ENCODE measurements at places on chromosomes 12 and 14.

DNA sequence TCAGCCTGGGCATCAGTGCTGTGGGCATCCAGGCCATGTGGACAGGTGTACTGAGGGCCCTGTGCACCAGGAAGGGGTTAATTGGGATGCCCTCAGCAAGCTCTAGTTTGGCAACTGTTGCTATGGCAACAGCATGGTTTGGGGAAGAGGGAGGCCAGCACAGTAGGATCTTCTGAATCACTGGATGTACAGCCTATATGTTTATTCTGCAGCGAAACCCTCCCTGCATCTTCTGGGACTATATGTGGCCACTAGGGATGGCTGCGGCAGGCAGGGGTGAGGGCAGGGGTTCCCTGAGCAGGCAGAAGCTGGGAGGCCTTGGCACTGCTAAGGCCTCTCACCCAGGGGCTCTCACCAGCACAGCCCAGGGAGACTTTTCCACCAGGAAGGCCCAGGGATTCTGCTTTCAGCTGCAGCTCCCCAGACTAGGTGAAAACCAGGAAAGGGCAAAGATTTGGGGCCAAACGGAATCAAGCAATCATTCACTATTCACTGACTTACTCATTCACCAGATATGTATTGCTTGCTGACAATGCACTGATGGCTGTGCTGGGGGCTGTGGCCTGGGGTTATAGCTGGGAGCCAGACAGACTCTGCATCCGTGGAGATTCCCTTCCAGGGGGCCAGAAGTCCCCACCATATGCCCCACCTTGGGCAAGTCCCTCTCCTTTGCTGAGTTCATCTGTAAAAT lies 42.8 kb downstream of the IRF2BPL start:
- DNase-seq: no peak

GRCh38 chr14:76245097-76245496 lies 93.4 kb downstream of the GPATCH2L start:
- no peak for DNase-seq

DNA sequence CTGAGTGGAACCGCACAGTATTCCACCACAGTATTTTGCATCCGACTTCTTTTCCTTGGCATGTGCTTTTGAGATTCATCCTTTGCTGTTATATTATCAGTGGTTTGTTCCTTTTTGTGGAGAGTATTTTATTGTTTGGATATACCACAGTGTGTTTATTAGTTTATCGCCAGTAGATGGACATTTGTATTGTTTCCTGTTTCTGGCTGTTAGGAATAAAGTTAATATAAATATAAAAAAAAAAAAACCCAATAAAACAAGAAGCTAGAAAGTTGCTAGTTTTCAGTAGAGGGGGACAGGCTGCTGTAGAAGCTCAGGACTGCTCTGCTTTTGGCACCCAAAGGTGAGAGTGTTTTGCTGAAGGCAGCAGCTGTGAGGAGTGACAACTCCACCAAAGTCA lies 62.0 kb upstream of the EEA1 start:
- DNase-seq: no peak

- no peak for DNase-seq
These were observed 50.2 kb downstream of the TPCN1 start for GRCh38 chr12:113271466-113271852.

DNA sequence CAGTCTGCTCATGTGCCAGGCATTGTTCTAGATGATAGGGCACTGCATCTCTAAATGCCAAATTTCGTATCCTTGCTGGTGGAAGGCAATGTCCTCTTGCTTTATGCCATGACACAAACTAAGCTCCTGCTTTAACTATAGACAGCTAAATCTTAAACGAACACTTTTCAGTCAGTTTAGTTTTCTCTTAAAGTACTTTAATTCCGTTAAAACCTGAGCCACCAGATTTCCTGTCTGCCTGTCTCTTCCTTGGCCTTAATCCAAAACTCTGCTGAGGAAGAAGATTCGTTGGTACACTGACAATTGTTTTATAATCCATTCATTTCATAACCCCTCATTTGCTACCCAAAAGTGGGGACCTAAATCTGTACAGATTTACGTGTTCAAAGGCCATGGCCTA lies 194.4 kb upstream of the BCL2L14 start:
- no peak for DNase-seq

DNA sequence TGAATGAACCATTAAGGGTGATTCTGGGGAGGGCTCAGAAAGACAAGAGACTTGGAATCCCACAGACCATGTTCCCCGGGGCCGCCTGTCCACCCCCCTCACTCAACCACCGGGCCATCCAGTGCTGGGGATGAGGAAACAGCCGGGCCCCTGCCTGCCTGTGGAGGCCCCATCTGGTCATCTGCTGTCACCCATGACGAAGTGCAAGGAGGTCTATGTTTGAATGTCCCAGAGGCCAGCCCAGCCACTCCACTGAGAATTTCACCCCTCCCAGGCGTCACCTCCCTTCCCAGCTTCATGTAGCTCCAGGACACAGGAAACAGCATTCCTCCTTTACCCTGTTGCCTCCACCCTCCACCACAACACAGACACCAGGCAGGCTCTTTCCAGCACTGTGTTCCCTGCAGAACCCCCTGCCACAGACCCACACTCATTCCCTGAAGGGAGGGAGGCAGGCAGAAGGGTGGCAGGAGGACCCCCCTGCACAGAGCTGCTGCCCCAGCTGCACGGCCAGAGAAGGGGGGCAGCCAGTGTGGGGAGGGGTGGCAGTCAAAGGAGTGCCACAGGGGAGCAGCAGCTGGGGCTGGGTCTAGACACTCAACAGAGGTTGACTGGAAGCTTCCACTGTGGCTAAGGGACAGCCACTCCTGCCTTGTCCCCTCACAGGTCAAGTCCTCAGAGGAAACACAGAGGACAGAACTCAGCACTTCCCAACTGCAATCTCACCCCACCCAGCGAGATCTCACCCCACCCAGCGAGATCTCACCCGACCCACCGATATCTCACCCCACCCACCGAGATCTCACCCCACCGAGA lies 50.3 kb upstream of the PPP2R5C start:
- no peak for DNase-seq

- DNase-seq: peak; percentile 74
These were observed 385.9 kb downstream of the BMP4 start for GRCh38 chr14:53570411-53571387.

- DNase-seq: no peak
These were observed 60.0 kb upstream of the FBXO33 start for GRCh38 chr14:39492267-39492666.

- DNase-seq: no peak
These were observed 29.3 kb downstream of the P2RX2 start for GRCh38 chr12:132647858-132648257.

GRCh38 chr12:96034621-96035282 lies 635 bp downstream of the LTA4H start:
- no peak for DNase-seq

GRCh38 chr12:53950437-53950773 lies 4.3 kb upstream of the HOXC12 start:
- DNase-seq: no peak

- DNase-seq: no peak
These were observed 14.8 kb upstream of the RIC8B start for GRCh38 chr12:106759526-106760183.

- DNase-seq: peak; percentile 27
These were observed 510 bp downstream of the ARID2 start for GRCh38 chr12:45730084-45730347.

DNA sequence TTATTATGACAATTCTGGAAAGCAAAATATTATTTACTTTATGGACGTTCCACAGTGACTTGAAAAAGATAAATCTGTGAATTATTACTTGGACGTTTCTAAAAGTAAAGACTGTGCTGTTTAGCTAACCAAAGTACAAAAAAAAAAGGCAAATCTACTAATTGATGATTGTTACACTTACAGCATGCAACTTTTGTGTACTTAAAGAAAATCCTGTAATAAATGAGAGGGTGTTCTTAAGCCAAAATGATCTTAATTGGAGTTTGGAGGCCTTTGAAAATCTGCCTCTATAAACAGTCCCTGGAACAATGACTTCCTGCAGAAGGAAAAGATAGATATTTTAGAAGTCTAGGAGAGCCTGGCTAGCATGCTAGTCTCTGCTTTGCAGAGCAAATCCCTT lies 434.0 kb upstream of the SYT1 start:
- no peak for DNase-seq

DNA sequence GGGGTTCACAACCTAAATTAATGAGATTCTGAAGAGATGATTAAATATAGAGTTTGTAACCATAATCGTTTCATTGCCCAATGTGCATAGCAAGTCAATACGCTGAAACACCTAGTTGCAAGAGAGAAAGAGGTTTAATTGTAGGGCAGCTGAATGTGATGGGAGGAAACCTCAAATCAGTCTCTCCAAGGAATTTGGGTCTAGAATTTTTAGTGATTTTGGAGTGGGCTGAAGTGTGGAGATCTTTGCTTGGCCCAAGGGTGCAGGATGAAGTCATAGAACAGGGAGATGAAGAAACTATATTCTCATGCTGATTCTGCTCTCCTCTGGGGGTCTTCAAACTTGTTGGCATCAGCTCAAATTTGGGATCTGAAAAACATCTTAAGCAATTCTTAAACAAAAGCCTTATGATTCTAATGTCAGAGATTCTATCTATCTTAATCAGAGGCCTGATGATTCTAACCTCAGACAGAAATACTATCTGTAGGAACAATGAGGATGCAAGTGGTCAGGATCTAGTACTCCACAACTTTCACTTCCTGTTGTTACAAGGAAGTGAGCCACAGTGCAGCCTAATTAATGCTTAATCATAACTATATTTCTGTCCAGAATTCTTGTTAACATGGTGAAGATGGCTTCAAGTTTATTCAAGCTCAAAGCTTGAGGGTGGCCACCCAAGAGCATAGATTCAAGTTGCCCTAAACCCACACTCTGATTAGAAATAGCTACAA lies 80.2 kb upstream of the FUT8 start:
- no peak for DNase-seq

GRCh38 chr12:1835211-1836131 lies 15.1 kb downstream of the LRTM2 start:
- no peak for DNase-seq

DNA sequence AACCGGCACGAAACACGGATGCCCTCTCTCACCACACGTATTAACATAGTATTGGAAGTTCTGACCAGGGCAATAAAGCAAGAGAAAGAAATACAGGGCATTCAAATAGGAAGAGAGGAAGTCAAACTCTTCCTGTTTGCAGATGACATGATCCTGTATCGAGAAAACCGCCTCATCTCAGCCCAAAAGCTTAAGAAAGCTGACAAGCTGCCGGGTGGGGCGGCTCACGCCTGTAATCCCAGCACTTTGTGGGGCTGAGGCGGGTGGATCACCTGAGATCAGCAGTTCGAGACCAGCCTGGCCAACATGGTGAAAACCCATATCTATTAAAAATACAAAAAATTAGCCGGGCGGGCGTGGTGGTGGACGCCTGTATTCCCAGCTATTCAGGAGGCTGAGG lies 17.7 kb downstream of the OR6S1 start:
- DNase-seq: no peak

- DNase-seq: no peak
These were observed 312.2 kb upstream of the ATP2B1 start for GRCh38 chr12:90020881-90021280.

- DNase-seq: no peak
These were observed 2.0 kb downstream of the CCDC198 start for GRCh38 chr14:57491640-57492039.

- DNase-seq: no peak
These were observed 248.6 kb downstream of the ZFP36L1 start for GRCh38 chr14:68544081-68544892.

DNA sequence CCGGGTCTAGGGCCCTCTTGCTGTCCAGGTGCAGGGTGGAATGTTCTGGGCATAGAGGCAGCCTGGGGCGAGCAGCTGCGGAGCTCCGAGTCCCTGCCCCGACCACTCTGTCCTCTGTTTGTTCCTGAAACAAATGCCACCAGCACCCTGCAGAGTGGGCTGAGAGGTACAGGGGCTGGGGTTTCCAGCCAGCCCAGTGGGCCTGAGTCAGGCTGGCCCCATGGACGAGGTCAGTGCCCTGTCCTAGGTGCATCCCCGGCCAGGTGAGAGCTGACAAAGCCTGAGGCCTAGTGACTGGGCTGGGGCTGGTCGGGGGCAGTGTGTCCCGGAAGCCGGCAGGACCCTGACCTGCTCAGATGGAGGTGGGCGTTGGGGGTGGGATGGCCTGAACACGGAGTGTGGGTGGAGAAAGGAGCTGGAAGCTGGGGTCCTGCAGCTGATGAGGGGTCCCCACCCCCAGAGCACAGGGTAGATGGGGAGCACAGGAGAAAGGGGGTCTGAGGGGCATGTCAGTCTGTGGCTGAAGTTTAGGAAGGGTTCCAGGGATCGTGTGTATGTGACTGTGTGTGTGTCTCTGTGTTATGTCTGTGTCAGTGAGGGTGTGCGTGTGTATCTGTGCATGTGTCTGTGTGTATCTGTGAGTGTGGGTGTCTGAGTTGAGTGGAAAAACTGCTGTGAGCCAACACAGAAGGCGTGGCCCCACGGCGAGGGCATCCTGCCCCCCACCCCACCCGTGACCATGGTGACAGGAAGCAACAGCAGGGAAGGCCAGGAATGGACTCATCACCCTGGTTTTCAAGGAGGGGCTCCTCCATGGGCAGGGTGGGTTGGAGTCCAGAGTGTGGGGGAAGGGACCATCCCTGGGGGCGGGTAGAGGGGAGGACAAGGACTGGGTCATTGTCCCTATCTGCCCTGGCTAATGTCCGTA lies 2.4 kb upstream of the CRIP1 start:
- no peak for DNase-seq
